ENCODE measurements at places on chromosomes 7 and 10.
A peak's percentile ranks its signal among the peaks of the same experiment; 100 is the strongest.

DNA sequence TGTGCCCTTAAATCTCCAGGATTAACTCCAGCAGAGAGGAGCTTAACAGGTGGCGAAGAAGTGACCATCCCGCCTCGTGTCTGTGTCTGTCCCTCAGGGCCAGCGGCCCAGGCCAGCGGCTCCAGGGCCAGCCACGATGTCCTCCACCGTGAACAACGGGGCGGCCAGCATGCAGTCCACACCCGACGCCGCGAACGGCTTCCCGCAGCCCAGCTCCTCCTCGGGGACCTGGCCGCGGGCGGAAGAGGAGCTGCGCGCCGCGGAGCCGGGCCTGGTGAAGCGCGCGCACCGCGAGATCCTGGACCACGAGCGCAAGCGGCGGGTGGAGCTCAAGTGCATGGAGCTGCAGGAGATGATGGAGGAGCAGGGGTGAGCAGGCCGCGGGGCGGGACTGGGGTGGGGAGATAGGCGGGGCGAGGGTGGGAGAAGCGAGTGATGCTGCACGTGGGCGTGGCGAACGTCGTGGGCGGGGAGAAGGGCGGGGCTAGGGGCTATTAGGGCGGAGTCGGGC is 33.3 kb downstream of the SRRM3 start:
- DNase-seq = peak; percentile 83

DNA sequence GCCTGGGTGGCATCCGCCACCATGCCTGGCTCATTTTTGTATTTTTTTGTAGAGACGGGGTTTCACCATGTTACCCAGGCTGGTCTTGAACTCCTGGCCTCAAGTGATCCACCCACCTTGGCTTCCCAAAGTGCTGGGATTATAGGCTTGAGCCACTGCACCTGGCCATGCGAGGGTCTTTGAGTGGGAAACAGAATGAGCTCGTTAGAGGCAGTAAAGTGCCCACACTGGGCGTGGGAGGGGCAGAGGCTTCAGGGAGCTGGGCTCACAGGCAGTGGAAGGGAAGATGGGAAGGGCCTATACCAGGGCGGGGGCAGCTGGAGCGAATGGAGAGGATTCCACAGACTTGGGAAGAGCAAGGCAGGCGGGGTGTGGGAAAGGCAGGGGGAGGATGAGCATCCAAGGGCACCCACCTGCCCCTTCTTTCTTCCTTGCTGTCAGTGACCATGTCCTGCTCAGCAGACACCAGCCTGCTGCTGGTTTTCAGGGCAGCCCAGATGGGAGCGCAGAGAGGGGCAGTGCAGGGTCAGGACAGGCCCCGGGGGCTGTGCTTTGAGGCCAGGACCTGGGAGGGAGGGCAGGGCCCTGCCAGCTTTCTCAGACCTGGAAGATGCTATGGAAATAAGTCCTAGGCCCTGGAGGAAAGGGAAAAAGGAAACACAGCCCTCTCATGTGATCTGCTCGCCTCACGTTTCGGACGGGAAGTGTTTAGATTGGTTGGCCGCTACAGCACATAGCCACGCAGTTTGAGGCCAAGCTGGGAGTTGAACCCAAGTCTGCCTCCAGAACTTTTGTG is 4.2 kb downstream of the FZD9 start:
- no peak for DNase-seq

- DNase-seq = peak; percentile 77
Measured at GRCh38 chr10:87863053-87863943, at the start of the genes KLLN and PTEN. Gene KLLN (minus strand): TSS chr10:87863533. CDS start chr10:87862487, 1,046 bp downstream. Gene PTEN (plus strand): TSS chr10:87863625. CDS start chr10:87864470, 845 bp downstream.

DNA sequence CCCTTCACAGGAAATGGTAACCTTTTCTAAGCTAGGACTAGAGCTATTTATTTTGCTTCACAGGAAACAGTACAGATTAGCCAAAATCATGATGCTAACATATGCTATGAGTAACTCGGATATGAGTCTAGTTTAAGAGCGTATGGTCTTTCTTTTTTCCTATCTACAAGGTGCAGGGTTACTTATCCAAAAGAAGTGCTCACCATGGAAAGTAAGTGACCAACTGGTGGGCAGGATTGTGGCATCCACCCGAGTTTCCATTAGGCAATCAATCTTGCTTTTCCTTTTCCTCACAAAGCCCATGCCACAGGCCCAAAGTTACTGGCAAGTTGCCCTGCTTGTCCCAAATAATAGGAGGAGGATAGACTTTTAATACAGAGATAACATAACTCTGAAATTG is 765.1 kb upstream of the POM121L12 start:
- no peak for DNase-seq

- DNase-seq = no peak
Measured at GRCh38 chr10:77244286-77244685, 393.3 kb downstream of the KCNMA1 start.

DNA sequence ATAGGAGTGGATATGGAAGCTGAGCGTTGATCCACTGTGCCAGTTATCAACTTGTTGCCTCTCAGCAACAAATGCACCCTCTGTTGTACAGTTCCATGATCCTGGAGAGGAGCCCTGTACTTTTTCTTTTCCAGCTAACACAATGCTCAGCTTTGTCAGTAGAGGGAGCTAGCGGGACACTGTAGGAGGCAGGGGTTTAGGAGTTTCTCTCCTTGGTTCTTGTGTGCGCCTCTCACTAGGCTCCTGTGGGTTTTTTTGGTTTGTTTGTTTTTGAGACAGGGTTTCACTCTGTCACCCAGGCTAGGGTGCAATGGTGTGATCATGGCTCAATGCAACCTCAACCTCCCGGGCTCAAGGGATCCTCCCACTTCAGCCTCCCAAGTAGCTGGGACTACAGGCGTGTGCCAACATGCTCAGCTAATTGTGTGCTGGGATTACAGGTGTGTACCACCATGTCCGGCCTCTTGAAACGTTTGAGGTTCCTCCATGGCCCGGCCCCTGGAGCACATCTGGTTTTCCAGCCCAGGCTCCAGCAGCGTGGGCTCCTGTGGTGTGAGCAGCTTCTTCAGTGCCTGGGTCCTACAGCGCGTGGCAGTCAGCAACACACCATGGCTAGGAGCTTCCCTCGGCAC is 12.0 kb upstream of the MARVELD1 start:
- DNase-seq = no peak

- no peak for DNase-seq
Measured at GRCh38 chr10:15346440-15347141, 24.5 kb downstream of the FAM171A1 start.

- no peak for DNase-seq
Measured at GRCh38 chr7:43864126-43864525, 5.2 kb downstream of the MRPS24 start.
